ENCODE measurements at places on chromosomes 4 and X. TPM values are rescaled to one million over a fixed set of nuclear protein-coding genes. Genes with fewer than 3 reads are reported as not detected.

Gene HERC3
- total RNA-seq, result 35.8 TPM

Gene ADGRG2
- total RNA-seq, result 0.39 TPM

GRCh38 chr4:15262396-15262795, 165.4 kb upstream of the C1QTNF7 start:
- H3K4me3 ChIP-seq, result no peak overlapping the region
- DNase-seq, result no peak
- H3K27ac ChIP-seq, result no peak overlapping the region

- no peaks in the 10 kb centered on the region for H3K4me1 ChIP-seq
- H3K27ac ChIP-seq, result no peak overlapping the region
- H3K27me3 ChIP-seq, result no peaks in the 10 kb centered on the region
- no peaks in the 10 kb centered on the region for H3K36me3 ChIP-seq
- no peak overlapping the region for H3K4me3 ChIP-seq
Measured at GRCh38 chr4:77493120-77493752, 112.4 kb upstream of the CXCL13 start.

DNA sequence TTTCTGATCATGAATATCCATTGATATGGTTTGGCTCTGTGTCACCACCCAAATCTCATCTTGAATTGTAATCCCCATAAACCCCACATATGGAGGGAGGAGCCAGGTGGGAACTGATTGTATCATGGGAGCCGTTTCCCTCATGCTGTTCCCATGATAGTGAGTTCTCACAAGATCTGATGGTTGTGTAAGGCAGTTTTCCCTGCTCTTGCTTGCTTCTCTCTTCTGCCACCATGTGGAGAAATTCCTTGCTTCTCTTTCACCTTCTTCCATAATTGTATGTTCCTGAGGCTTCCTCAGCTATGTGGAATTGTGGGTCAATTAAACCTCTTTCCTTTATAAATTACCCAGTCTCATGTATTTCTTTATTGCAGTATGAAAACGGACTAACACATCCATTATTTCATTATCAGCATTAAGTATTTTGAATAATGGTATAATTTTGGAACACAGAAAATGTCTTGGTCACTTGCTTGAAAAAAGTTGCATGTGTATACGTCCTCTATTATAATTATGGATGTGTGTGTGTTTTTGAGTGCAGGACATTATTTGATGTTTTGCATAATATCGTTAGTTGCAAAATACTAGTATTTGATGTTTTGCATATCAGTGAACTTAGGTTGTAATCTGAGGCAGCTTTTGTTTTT, 334.6 kb downstream of the PCDH10 start:
- no peak for DNase-seq
- H3K27me3 ChIP-seq, result no peaks in the 10 kb centered on the region
- no peak overlapping the region for H3K4me3 ChIP-seq
- no peaks in the 10 kb centered on the region for H3K4me1 ChIP-seq
- H3K27ac ChIP-seq, result no peak overlapping the region
